Bladder microvascular endothelial cell (primary cell): ENCODE measurements at places on chromosomes 4 and X. TPM values are rescaled to one million over a fixed set of nuclear protein-coding genes. Genes with fewer than 3 reads are reported as not detected.

Gene RASSF6
- not detected in 2 replicates for total RNA-seq

Gene DUSP21
- not detected in 2 replicates for total RNA-seq

Gene SMARCA5
- total RNA-seq: 63.6 and 80.3 TPM in 2 replicates

Gene TLR1
- total RNA-seq: 0.97 and 1.7 TPM in 2 replicates

Gene SMIM31
- not detected in 2 replicates for total RNA-seq

Gene SPATA4
- not detected in 2 replicates for total RNA-seq

Gene ARMCX2
- total RNA-seq: 12.1 and 66.4 TPM in 2 replicates

Gene CENPI
- total RNA-seq: 15.7 and 17.3 TPM in 2 replicates

Gene RPS6KA6
- under 0.01 and 0.94 TPM in 2 replicates for total RNA-seq

Gene ERCC6L
- 3.1 and 3.5 TPM in 2 replicates for total RNA-seq

Gene EDA
- total RNA-seq: 0.49 and 0.94 TPM in 2 replicates

Gene HSFX1
- total RNA-seq: 0.16 and 1.7 TPM in 2 replicates

Gene CFP
- 0.06 and 0.49 TPM in 2 replicates for total RNA-seq

Gene NALF2
- total RNA-seq: 0.19 TPM in 1 of 2 replicates, not detected in the other

Gene CYBB
- total RNA-seq: not detected in 2 replicates

Gene HAUS7
- total RNA-seq: 15.9 and 21.5 TPM in 2 replicates
